ENCODE measurements at places on chromosomes 16 and 17. TPM values are rescaled to one million over a fixed set of nuclear protein-coding genes. Genes with fewer than 3 reads are reported as not detected.

- DNase-seq, result no peak
Measured at GRCh38 chr17:72737151-72737690, 355.3 kb downstream of the SLC39A11 start.

DNA sequence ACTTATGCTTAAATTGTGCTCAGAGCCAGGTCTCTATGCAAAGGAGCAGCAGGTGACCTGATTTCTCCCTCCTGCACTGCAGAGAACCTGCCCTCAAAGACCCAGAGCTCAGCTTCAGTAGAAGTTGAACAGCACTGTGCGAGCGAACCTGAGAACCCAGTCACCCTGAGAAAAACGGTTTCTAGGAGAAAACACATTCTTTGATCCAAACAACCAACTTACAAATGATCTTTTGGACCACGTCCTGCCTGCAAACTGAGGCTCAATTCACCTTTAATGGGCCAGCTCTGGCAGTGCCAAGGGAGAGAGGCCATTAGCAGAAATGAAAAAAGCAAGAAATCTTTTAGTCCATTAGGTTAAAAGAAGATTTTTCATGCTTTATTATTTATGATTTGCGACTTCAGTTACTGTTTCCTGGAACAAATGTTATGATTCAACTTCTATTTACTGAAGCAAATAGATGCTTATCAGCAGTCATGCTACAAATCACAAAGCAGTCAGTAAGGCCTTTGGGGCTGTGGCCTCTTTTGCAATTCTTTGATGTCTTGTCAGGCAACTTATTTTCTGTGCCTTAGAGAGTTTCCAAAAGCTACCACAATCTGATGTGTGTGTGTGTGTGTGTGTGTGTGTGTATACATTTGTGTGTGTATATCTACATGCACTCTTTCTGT is 65.7 kb upstream of the LRRC37A3 start:
- no peak for DNase-seq

DNA sequence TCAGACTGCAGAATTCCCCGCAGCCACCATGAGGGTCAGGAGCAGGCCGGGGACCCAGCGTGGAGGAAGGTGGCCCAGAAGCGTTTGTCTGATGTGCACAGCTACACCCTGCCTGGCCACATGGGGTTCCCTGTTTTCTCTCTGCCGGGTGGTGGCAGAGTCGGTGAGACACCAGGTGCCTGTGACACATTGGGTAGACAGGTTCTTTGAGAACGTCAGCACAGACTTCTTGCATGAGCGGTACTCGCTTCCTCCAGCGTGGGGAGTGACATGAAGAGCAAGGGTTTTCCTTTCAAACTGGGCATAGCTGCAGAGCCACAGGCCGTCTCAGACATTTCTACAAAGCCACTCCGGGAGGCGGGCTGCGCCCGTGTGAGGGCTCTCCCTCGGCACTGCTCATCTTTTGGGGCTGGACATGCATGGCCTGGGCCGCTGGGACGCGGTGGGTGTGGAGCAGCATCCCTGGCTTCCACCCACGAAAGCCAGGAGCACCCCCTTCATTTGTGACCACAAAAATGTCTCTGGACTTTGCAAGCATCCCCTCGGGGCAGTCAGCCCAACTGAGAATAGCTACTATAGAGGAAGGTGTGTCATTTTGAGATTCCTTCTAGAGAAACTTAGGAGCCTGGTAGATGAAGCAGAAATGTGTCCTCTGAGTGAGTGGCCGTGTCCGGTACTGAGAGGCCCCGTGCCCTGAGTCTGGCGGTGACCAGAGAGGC is 26.0 kb downstream of the NME3 start:
- no peak for DNase-seq

Gene RNF167
- 121 TPM for polyA plus RNA-seq

Gene RPRML
- polyA plus RNA-seq, result not detected
